ENCODE measurements at places on chromosomes 12 and 14.

DNA sequence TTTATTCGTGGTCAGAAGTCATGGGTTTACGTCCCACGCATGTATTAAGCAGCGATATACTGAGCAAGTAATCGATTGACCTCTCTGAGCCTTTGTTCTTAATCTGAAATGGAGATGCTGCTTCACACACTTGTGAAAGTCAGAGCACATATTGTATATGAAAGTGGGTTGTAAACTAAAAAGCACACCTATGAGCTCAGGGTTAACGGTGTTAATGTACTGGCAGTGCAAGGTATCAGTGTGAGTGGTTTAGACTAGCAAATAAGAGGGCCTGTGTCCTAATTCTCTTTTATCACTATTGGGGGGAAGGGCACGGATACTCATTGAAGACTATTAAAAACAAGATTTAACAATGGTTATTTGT, 676 bp downstream of the MRPL42 start:
- DNase-seq, result no peak

DNA sequence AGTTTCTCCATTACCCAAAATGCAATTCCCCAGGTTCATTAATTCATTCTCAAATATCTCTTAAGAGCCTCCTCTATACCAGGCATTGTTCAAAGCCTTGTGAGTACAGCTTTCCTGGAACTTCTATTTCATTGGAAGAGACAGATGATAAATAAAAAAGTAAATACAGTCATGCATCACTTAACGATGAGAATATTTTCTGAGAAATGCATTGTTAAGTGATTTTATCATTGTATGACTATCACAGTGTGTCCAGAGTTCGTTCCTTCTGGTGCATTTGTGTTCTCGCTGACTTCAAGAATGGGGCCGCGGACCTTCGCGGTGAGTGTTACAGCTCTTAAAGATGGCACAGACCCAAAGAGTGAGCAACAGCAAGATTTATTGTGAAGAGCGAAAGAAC, 66.0 kb downstream of the ANO4 start:
- no peak for DNase-seq

- no peak for DNase-seq
These were observed 21.3 kb downstream of the MLXIP start for GRCh38 chr12:122099856-122100255.

DNA sequence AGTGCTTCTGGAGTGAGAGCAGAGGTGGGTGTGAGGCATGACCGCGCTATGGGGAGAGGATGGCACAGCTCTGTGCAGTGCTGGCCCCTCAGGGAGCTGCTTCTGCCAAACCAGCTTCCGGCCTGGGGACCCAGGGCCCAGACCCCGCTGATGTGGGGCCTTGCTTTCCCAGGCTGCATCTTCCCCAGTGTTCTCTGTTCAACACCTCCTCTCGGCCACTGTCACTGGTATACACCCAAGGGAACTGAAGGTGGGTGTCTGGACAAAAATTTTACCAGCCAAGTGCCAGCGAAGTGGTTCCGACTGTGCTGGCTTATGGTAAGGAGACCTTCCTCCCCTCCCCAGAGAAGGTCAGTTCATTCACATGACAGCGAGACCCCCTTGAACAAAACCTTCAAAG, 179.1 kb downstream of the AACS start:
- DNase-seq, result no peak

- no peak for DNase-seq
These were observed 9.8 kb upstream of the CDH24 start for GRCh38 chr14:23066855-23067744.

- no peak for DNase-seq
These were observed 57.4 kb upstream of the ANO4 start for GRCh38 chr12:100737168-100737567.

DNA sequence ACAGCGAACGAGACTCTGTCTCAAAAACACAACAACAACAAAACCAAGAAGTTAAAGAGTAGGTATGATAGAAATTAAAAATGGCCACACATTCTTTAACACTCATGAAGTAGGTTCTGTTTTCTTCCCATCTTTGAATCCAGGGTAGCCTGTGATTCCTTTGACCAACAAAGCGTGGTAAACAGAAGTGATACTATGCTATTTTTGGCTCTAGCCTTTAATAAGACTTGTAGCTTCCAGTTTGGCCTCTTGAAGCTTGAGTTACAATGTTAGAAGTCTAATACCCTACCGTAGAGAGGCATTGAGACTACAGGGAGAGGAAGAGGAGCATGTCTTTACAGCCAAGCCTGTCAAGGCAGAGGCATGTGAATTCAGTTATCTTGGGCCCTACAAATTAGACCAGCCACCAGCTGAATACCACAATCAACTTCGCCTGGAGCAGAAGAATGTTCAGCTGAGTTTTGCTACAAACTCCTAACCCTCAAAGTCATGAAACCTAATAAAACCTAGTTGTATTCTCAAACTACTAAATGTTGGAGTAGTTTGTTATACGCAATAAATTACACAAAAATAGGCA, 4.9 kb upstream of the NEMF start:
- no peak for DNase-seq

- DNase-seq, result peak; percentile 44
These were observed 612 bp downstream of the PHC1 start for GRCh38 chr12:8914716-8915526.

GRCh38 chr12:4909410-4909733, 333 bp upstream of the KCNA1 start:
- no peak for DNase-seq

All from NCI-H2081 (cell line).